ENCODE measurements at places on chromosomes 2 and 18. TPM values are rescaled to one million over a fixed set of nuclear protein-coding genes. Genes with fewer than 3 reads are reported as not detected.

The ANKRD53 gene
- total RNA-seq, result 0.30 TPM

The NTSR2 gene
- 0.19 TPM for total RNA-seq

The IL1RL1 gene
- 1.3 TPM for total RNA-seq

The CDCA7 gene
- total RNA-seq, result 1.3 TPM

The TNFAIP6 gene
- 2.8 TPM for total RNA-seq

The IRS1 gene
- total RNA-seq, result 17.6 TPM

The RAB27B gene
- 0.30 TPM for total RNA-seq

The COBLL1 gene
- 12.1 TPM for total RNA-seq

GRCh38 chr18:65753520-65753919, 2.7 kb downstream of the CDH7 start:
- DNase-seq, result no peak

DNA sequence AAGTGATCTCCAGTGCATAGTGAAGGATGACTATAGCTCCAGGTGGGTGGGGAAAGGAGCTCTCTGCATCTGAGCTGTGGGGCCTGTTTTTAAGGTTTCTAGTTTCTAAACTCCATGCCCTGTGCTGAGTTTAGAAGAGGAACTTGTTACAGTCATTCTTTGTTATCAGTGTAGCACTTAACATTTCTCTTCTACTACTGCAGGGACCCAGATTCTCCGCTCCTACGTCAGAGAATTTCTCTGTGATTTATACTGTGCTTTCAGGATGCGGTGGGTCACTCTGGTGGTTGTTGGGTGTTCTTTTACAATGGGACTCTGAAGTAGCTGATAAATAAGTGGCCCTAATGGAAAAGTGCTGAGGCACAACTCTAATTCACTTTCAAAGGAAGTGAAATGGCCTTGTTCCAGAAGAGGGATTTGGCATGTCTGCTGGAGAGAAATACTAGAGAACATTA, 122.0 kb downstream of the WDSUB1 start:
- DNase-seq, result no peak

DNA sequence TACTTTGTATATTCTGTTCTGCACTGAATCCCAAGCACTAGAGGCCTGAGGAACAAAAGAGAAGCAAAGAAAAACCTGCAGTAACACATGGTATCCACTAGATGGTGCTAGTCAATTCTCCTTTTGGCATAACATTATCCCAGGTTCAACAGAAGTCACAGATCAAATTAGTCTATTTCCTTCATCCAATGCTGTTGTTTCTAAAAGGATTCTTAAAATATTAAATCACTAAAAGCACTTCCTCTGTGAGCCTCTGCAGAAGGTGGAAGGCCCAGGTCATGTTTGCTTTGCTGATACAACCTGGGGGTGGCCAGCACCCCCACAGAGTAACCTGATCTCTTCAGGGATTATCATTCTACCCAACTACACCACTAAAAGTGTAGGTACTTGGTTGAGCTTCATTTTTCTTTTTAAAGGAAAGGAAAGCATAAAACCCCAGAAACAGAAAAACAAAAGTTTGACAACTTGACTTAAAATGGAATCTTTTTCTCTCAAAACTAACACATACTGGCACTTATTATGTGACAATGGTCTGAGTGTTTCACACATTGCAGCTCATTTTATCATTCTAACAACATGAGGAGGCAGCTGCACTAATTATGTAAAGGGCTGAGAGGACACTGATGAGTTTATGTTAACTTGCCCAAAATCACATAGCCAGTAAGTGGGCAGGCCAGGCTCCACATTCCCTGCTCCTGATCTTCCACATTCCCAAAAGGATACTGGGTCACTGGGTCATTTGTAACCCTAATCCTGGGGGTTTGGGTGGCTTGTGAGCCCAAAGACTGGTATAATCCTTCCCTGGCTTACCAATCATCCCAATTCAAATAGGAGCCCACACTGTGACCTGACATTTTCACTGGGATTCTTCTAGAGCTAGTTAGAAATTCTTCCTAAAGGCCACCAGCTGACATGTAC, 66.8 kb upstream of the DNER start:
- no peak for DNase-seq

GRCh38 chr2:35410431-35411061, 945.0 kb upstream of the CRIM1 start:
- peak; percentile 58 for DNase-seq

DNA sequence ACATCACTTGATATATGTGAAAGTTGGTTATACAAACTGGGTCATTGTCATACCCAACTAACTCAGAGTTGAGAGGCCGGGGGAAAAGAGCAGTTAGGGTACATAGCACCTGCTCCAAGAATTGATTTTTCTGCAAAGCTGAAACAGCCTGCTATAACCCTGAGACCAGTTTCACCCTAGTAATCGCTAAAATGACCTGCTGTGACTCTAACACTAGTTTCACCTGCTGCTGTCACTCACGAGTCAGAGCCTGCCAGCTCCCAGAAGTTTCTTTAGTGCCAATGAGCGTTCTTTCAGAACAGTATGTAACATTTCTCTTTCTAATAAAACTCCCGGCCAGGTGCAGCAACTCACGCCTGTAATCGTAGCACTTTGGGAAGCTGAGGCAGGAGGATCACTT, 28.0 kb downstream of the SRSF7 start:
- no peak for DNase-seq

- DNase-seq, result no peak
Measured at GRCh38 chr2:68936427-68936826, 16.3 kb downstream of the GKN2 start.

- no peak for DNase-seq
Measured at GRCh38 chr2:37223131-37223530, 8.3 kb downstream of the CEBPZ start.

DNA sequence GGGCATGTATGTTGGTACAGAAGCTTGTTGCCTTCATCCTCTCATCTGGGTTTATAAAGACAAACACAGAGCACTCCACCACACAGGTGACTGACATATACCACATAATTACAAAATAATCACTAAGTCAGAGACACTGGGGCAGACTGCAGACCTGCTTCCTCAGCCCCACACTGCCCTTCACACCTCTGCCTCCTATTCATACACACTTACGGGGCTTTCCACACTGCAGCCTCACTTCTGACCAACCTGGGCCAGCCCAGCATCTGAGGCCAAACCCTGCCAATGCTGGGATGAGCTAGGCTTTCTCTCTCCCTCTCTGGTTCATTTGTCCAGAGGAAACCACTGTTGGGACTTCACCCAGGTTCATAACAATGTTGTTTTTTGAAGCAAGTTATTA, 4.5 kb downstream of the EMX1 start:
- no peak for DNase-seq

DNA sequence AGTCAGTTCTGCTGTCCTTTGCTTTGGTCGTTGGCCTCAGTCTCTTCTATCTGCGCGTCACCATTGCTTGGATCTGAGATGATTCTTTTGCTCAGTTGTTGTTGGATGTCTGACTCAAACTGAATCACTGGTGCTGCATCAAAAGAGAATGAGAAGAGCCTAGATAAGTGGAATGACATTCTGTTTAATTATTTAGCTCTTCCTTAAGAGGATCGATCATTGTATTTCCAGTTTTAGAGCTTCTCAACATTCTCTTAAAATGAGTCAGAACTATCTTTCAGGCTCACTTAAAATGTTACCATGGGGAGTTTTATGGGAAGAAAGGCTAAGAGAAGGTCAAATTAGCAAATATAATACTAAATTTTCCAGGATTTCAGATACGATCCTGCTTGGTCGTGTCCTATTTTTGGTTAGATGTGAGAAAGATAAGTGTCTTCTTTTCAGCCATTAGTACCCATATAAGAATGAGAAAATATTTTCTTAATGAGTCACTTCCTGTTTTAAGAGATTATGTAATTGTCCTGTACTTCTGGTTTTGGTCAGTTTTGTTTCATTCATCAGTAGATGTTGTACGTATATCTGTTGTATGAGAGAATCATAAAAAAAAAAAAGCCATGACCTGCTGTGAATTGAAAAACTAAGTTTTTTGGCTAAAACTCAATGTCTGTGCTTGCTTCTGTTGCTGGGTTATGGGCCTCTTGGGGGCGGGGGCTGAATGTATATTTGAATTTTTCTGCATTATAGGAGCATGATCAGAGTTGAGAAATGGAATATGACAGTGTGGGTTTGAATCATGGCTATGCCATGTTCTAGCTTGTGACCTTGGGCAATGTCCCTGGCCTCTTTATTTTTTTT, 31.6 kb upstream of the CASP10 start:
- DNase-seq, result no peak

- no peak for DNase-seq
Measured at GRCh38 chr2:5539282-5540165, 152.7 kb upstream of the SOX11 start.

GRCh38 chr18:63542069-63542468, at the start of gene SERPINB12:
Gene SERPINB12 (plus strand): TSS chr18:63542369. CDS start chr18:63556160, 13,791 bp downstream.
- DNase-seq, result no peak

DNA sequence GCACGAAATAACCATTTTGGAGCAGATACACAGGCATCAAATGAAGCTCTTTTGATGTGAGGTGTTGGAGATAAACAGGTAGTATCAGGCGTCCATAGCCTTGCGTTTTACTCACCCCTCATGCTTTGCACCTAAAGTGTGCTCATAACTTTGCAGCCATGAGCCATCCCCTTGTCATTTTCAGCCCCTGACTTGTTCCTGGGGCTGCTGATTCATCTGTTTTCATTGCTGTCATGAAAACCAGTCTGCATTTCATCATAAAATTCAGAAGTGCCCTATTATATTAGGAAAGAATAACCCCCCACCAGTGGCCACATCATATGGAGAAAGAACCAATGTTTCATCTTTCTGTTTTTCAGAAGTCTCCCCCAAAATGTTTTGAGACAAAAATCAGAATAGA, 329.7 kb upstream of the NRP2 start:
- no peak for DNase-seq

- DNase-seq, result no peak
Measured at GRCh38 chr18:36536426-36536825, 238.9 kb downstream of the FHOD3 start.

GRCh38 chr18:41703744-41704530, 251.1 kb upstream of the PIK3C3 start:
- no peak for DNase-seq

- DNase-seq, result no peak
Measured at GRCh38 chr2:190663839-190664238, 15.0 kb downstream of the NAB1 start.

GRCh38 chr18:50194631-50195532, at the start of gene MYO5B:
Gene MYO5B (minus strand): TSS chr18:50195147. CDS start chr18:50194793, 354 bp downstream.
- peak; percentile 53 for DNase-seq

DNA sequence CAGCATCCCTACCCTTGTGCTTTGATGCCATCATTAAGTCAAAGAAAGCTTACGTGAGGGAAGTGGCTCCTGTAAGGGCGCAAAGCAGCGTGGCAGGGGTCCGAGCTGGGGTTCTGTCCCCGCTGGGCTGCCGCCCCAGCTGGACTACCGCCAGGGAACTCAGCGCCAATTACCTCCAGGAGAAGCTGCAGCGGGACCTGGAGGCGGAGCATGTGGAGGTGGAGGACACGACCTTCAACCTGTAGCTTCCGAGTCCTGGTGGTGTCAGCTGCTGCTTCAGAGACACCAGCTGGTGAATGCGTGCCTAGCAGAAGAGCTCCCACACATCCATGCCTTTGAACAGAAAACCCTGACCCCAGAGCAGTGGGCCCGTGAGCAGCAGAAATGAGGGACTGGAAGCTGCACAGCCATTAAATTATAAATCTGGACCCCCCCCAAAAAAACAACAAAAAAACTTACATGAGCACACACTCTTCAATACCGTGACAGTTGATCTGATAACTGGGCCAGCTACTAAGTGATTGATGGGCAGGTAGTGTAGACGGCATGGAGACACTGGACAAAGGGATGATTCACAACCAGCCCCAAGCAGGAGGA, 20.1 kb upstream of the YES1 start:
- DNase-seq, result peak; percentile 48

DNA sequence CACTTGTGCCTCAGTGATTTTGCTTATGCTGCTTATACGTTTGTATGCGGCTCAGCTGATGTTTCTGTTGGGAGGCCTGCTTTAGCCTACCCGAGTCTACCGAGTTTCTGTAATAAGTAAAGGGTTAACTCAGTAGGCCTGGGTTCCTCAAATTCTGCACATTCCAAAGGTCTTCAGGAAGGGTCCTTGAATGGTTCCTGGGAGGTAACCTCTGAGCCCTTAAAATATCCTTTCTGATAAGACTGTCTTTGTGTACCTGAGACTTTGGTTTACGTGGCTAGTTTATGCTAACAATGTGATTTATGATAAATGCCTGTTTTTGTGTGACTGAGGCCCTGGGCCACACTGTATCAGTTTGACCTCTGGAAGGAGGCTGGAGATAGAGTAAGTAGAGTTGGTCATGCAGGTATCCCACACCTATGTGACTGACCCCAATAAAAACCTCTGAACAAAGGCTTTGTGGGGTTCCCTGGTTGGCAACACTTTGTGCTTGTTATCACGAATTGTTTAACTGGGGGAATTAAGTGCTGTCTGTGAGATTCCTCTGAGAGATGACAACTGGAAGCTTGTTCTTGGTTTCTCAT, 18.9 kb upstream of the PNPT1 start:
- DNase-seq, result no peak

- DNase-seq, result no peak
Measured at GRCh38 chr2:45739796-45740485, 88.5 kb downstream of the PRKCE start.

- DNase-seq, result no peak
Measured at GRCh38 chr18:43422518-43422917, 145.2 kb upstream of the SYT4 start.

DNA sequence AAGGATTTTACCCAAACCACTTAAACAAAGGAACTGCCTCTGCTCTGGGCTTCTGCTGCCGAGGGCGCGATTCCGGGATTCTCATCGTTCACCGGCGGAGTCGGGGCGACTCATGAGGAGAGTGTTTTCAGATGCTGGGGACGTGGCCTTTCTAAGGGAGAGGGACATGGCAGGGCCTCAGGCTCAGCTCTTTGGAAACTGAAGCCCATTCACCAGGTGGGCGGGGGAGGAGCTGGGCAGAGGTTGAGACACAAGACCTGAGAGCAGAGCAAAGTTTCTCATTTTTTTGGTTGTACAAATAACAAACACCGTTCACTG, 29.8 kb downstream of the NFATC1 start:
- no peak for DNase-seq

GRCh38 chr2:57987835-57988573, 58.6 kb upstream of the VRK2 start:
- no peak for DNase-seq
